ENCODE measurements at places on chromosomes 11 and 22.

GRCh38 chr11:127461241-127462064, 460.9 kb upstream of the KIRREL3 start:
- DNase-seq = no peak

GRCh38 chr11:117980720-117981119, 5.5 kb upstream of the IL10RA start:
- no peak for DNase-seq

DNA sequence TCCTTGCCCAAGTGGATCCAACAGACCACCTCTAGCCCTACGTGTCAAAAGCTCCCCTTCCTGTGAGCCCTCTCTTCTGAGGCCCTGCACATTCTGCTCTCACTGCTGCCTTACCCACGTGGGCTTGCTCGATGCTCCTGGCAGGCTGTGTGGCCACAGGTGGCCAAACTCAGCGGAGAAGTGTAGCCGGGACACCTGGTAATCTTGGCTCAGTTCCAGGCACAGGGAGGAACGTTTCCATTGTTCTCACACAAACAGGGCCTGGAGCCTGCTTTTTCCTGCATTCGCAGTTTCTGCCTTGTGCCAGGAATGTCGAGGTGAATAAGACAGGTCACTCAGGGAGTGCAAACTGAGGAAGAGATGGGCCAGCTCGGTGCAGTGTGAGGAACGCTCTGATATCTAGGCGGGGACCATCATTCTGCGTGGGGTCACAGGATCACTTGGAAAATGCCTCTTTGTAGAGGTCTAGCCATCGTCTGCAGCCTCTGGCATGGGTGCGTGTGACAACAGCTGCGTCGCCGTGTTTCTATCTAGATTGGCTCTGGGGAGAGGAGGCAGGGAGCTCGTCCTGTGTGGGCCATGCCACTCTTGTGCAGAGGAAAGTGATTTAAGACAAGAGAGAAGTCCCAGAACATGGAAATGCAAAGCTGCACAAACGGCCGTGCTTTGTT, 127.6 kb upstream of the PARVA start:
- DNase-seq = peak; percentile 88

DNA sequence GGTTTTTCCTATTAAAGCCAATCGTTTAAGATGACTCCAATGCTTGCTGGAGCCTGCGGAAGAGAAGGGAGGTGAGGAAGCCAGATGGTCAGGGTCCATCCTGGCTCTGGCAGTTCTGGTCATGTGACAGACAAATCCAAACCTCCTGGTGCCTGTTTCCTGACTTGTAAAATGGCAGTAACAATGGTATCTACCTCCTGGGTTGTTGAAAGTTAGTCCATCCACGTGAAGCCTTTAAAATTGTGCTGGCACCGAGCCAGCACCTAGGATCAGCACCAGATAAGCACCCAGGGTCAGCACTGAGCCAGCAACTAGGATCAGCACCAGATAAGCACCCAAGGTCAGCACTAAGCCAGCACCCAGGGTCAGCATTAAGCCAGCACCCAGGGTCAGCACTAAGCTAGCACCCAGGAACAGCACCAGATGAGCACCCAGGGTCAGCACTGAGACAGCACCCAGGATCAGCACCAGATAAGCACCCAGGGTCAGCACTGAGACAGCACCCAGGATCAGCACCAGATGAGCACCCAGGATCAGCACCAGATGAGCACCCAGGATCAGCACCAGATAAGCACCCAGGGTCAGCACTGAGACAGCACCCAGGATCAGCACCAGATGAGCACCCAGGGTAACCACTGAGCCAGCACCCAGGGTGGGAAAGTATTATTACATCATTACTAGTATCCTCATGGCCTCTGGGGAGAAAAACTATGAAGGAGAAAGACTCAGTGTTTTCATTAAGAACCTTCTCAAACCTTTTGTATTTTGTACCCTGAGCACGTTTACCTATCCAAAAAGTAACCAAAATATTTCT, 17.2 kb downstream of the KIAA0930 start:
- DNase-seq = no peak

GRCh38 chr22:29520851-29521250, 32.7 kb downstream of the THOC5 start:
- DNase-seq = no peak

Measured in MCF 10A (cell line).